ENCODE measurements at places on chromosomes 6 and 20.

GRCh38 chr6:134732763-134733162 lies 217.1 kb downstream of the ALDH8A1 start:
- no peak for DNase-seq

DNA sequence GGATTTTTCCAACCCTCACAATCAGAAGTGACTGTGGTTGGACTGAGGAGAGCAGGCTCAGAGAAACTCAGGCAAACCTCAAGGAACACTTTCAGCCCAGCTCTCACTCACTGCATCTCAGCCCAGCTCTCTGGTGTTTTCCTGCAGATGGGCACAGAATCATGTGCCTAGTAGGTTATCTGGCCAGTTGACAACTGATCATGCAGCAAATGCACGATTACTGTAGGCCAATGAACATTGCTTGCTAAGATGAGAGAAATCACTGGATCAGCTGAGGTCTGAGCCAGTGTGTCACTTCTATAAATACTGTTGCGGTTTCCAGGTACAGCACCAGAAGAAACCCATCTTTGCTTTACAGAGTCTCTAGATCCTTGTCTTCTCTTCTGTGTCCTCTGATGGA lies 540.5 kb downstream of the CD83 start:
- DNase-seq, result no peak

GRCh38 chr6:36721369-36722140 lies 23.9 kb downstream of the RAB44 start:
- no peak for DNase-seq

- DNase-seq, result no peak
Measured at GRCh38 chr20:53865901-53866793, 204.2 kb downstream of the BCAS1 start.

DNA sequence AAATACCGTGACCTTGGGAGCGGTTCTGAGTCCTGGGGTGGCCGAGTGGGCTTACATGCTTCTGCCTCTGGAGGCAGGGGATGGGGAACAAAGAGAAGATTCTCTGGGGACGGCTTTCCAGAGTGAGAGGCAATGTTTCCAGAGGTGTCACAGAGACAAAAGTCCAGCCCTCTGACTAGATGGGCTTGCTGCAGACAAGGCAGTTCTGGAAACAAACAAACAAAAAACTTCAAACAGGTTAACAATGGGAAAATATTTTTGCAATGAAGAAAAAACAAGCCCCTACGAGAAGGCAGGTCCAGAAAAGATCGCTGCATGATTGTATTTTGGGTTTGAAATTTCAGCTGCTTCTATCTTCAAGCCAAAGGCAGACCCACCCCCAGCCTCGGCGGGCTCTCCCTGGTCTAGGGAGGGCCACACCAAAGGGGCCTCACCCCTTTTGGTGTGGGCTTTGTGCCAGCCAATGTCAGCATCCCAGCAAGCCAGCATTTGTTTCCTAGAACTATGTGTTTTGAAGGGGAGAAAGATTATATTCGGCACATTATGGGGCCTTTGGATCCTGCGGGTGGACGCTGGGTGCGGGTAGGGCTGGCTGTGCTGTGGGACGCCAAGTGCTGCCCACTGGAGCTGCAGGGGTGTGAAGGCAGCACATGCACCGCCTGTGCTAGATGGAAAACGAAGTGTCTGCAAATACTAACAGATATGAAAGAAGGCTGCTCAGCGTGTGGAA lies 42.9 kb downstream of the RIOK1 start:
- DNase-seq, result no peak

- no peak for DNase-seq
Measured at GRCh38 chr6:118580585-118581419, 32.7 kb downstream of the PLN start.

DNA sequence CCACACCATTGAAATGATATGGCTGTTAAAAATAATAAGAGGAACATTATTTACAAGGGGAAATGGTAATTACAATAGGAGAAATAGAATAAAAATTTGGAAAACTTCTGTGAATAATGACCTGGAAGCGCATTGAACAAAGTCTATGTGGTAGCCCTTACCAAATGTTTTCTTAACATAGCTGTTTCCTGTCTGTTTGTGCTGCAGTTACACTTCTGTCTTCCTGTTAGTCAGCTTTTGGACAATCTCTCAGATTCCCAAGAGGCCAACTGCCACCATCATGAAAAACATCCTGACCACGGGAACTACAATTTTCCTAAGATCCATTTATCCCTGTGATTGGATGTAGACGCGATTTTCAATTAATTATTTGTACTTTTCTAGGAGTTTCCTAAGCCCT lies 754.4 kb upstream of the MARCKS start:
- DNase-seq, result no peak

DNA sequence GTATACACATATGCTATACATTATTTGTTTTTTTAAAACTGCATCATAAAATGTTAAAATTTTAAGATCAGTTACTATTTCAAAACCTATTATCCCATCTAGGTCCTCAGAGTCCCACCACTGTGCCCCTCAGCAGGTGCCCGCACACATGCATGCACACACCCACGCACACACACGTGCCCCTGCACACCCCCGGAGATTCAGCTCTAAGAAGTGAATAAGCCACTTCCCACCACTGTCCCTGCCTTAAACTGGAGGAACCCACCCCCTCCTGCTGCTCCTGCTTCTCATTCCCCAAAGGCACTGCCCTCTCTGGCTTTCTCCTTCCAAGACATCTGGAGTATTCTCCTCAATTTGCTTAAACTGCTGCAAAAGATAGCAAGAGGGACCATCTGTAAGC lies 5.4 kb upstream of the FAM210B start:
- DNase-seq, result no peak

- DNase-seq, result no peak
Measured at GRCh38 chr6:82775361-82775760, 290.3 kb downstream of the UBE3D start.

- no peak for DNase-seq
Measured at GRCh38 chr20:54486585-54486984, 11.2 kb downstream of the DOK5 start.

GRCh38 chr6:43355862-43356590 lies 13.4 kb downstream of the ZNF318 start:
- no peak for DNase-seq

DNA sequence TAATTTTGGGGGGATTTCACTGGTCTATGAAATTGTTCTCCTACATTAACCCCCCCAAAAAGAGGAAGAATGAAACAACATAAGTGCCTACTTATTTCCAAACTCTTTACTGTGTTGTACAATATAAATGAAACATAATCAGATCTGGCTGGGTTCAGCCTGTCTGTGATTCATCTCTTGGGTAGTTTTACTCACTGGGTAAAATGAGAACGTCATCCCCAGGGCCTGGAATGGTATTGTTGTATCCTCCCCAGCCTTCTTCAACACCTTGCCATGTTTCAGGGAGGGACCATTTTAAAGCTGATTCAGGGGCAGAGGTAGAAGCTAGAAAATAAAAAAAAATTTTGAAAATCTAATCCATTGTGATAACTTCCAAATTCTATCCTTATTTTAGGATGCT lies 256.7 kb downstream of the PKHD1 start:
- DNase-seq, result no peak

DNA sequence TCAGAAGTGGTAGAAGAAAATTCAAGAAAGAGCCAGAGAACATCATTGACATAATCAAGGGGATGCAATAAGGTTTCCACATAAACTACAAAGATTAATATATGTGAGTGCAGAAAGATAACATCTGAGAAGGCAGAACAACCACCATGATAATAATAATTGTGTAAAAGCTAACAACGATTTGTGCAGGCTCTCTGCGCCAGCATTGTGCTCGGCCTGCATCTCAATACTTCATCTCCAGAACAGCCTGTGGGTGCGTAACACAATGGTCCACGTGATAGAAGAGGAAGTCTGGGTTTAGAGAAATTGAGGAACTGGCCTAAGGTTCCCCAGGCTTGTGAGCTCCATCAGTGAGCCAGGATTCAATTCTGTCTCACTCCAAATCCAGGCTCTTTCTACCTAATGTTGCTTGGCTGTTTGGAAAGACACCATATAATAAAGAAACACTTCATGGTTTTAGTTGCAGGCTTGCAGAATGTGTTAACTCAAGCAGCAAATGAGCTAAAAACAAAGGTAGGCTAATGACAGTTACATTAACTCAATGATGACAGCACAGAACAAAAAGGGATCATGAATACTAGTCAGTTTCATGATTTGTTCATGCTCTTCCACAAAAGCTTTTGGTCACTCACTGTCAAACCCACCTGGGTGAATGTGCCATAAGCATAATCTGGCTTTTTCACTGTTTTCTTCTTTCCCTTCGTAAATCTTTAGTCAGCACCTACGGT lies 71.2 kb downstream of the LY86 start:
- DNase-seq, result no peak

DNA sequence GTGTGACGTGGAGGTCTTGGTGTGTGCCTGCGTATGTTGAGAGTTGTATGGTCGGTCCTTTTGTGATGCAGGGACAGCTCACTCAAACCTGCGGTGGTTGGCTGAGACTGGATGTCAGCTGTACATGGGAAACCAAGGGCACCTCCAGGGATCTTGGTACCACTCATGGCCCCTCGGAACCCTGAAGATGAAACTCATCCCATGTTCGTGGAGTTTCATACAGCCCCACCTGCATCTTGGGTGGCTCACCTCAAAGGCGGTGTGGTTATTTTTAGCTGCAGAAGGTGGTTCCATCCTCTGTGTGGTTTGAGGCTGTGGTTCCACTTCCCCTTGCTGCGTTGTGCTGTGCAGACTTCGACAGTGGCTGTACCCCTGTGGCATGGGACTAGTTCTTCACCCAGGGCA lies 52.6 kb upstream of the SLC22A1 start:
- DNase-seq, result no peak

GRCh38 chr6:133977983-133978895 lies 25.2 kb downstream of the TBPL1 start:
- no peak for DNase-seq

DNA sequence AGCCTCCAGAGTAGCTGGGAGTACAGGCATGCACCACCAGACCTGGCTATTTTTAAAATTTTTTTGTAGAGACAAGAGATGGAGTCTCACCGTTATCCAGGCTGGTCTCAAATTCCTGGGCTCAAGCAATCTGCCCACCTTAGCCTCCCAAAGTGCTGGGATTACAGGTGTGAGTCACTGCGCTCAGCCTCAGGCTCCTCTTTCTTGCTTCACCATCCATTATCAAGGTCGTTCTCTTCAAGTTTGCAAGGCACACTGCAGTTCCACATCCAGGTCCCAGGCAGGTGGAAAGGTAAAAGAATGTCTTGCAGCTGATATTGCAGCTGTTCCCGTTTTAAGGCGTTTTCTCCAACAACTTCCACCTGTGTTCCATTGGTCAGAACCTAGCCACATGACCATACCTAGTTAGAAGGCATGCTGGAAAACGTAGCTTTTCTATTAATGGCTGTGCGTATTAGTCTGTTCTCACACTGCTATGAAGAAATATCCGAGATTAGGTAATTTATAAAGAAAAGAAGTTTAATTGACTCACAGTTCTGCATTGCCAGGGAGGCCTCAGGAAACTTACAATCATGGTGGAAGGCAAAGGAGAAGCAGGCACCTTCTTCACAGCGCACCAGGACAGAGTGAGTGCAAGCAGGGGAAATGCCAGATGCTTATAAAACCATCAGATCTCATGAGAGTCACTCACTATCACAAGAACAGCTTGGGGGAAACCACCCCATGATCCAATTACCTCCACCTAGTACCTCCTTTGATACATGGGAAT lies 51.7 kb downstream of the PCNA start:
- no peak for DNase-seq

- no peak for DNase-seq
Measured at GRCh38 chr20:45867136-45867818, 9.9 kb downstream of the ZSWIM3 start.

DNA sequence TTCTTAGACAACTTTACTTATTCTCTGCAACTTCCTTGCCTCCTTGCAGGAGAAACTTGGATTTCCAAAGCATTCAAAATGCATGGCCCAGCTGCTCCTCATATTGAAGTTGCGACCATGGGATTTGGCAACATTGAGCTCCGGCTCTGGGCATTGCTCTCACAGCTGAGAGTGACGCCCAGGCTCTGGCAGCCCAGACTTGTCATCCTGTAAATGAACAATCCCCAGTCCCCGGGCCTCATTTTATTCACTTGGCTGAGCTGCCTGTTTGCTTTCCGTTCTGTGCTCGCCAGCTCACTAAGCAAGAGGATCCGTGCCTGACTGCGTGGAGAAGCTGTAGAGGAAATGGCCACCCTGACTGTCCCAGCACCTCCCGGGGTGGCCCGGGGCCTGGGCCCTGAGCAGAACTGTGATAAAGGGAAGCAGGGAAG lies 119.5 kb upstream of the CD93 start:
- no peak for DNase-seq

DNA sequence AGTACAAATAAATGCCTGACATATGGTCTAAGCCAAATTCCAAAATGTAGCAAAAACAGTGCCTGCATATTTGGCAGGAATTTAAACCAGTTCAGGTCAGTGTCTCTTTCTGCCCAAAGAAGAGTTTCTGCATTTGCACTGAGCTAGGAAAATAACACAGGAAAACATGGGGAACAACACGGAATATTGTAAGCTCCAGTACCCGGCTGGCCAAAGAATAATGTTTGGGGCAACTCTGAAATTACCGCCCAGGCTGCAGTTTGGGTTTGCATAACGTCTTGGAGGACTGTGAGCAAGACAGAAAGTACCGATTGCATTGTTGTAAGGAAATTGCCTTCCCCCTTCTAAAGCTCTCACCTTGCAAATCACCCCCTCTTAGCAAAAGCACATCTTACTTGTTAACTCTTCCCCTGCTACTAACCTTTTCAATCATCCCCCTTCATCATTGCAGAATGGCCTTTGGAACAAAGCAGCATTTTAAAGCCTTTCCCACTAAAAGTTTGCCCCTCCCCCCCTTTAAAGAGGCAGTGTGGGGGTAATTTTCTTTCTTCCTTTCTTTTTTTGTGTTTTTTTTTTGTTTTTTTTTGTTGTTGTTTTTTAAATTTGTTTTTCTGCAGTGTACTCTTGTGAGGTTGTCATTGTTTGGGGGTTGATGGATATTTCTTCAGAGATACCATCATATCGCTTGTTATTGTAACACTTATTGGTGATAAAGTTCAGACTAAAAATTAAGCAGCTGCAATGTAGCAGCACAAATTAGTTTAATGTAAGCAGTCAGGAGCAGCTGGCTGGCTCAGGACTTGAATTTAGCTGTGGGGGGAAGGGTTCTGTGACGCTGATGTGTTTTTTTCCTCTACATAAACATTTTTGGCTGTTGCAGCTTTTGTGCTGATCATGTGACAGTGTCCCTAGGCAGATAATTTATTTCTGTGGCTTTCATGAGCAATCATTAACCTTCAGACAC lies 100.0 kb upstream of the CITED2 start:
- no peak for DNase-seq
